ENCODE measurements at places on chromosomes 12 and 14.

GRCh38 chr12:130158754-130159059, 3.6 kb upstream of the FZD10 start:
- DNase-seq, result no peak

DNA sequence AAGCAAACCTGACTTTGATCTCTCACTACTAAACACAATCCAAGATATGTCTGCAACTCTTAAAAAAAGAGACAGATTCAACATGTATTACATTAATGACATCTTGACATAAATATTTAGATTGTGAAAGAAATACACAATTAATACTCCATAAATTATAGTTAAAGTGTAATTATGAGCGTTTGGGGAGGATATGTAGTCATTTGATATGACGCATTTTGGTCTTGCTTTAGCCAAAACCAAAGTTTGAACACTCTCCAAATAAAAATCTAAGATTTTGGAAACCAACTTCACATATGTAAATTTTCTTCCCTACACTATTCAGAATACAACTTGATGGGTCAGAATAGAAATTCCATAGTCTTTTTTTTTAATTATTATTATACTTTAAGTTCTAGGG, 1257.6 kb downstream of the SLC16A7 start:
- DNase-seq, result no peak

DNA sequence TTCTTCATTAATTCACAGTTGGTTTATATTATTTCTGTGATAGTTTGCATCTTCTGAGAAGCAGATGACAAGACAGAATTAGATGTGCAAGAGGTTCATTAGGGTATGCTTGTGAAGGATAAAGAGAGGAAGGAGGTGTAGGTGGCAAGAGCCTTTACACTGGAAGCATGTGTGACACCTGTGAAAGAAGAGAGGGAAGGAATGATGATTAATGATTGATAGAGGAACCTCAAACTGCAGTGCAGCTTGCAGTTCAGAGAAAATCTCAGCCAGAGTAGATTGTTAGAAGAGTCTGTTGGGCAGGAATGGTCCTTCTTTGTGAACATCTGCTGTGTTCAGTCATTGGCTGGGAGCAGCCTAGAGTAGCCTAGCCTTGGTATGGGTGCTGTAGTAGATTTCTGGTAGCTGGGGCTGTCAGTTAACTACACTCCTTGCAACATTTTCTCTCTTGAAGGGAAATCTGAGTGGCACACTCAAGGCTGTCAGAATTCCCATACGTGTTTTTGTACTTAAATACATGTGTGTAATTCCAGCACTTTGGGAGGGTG, 9.0 kb downstream of the RCOR1 start:
- no peak for DNase-seq

DNA sequence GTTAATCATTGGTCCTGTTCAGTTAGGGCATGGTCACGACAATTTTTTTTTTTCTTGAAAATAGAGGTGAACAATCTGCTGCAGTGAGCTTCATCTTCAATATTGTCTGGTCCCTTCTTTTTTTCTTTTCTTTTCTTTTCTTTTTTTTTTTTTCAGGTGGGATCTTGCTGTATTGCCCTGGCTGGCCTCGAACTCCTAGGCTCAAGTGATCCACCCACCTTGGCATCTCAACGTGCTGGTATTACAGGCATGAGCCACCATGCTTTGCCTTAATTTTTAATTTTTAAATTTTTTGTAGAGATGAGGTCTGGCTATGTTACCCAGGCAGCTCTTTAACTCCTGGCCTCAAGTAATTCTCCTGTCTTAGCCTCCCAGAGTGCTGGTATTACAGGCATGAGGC, 36.5 kb downstream of the MIPOL1 start:
- DNase-seq, result no peak

DNA sequence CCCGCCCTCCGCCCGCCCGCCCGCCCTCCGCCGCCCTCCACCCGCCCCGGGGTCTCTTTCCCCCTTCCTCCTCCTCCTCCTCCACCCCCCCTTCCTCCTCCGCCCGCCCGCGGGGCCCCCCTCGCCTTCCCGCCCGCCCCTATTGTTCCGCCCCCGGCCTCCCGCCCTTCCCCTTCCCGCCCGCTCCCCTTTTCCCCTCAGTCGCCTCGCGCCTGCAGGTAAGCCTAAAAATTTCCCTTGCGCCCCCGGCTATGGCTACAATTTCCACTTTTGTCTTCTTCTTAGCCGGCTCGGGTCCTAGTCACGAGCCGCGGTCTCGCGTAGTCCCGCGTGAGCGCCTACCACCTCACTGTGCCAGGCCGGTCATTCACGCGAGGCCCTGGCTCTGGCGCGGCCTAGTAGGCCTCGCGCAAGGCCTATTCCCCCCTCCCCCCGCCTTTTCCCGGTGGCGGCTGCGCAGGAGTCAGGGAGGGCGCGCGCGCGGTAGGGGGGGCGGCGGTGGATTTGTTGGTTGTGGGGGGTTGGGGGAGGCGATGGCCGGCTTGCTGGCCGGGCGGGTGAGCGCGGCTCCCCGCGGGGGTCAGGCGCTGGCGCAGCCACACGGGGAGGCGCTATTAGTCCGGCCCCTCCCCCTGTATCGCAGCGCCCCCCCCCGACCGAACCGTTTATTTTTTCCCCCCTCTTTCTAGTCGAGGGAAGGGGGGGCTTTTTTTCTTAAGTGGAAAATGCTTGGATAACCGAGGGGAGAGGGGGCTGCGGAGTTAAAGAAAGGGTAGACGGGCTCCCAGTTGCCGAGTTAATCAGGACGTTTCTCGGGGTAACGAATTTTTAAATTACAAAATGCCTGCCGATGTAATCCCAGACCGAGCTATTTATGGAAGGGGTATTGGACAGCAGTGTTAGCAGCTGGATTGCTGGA, 516 bp downstream of the PCBP2 start:
- DNase-seq, result peak; percentile 75

DNA sequence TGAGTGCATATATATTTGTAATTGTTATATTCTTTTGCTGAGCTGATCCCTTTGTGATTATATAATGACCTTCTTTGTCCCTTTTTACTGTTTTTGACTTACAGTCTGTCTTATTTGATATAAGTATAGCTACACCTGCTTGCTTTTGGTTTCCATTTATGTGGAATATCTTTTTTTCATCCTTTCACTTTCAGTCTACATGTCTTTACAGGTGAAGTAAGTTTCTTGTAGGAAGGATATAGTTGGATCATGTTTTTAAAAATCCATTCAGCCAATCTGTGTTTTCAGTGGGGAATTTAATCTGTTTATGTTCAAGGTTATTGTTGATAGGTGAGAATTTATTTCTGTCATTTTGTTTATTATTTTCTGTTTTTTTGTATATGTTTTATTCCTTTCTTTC, 12.1 kb downstream of the GZMH start:
- no peak for DNase-seq

DNA sequence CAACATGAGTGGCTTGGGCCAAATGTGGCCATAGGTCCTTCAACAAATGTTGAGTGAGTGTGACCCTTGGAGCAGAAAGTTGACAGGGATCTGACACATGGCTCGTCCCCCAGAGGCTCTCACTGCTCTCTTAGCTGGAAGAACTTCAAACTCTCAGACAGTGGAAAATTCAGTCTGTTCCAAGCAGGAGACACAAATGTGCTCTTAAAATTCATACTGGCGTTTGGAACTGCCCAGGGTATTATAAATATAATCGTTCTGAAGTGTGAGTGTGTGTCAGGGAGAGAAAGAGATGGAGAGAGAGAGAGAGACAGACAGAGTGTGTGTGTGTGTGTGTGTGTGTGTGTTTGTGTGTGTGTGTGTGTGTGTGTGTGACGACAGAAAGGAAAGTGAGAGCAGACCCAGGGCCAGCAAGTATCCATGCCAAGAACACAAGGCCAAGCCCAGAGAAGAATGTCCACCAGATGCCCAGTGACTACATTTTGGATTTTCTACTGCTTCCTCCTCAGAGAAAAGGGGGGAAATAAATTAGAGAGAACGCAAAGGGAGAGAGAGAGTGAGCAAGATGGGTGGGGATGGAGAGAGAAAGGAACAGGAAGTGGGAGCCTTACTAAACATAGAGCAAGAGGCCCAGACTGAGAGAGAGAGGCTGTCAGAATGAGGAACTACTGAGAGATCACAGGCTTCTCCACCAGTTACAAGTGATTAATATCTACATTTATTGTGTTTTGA, 193.6 kb upstream of the NUDT4 start:
- no peak for DNase-seq

Measured in naive thymus-derived CD8-positive, alpha-beta T cell (primary cell).